Stimulated activated CD8-positive, alpha-beta memory T cell treated with anti-CD3 and anti-CD28 coated beads, Interleukin-15, amount 100 ng/mL, for 48 hours (primary cell): ENCODE measurements at places on chromosomes 1 and 21.

- no peak for DNase-seq
Observed at GRCh38 chr1:40379785-40380452, 6.4 kb downstream of the SMAP2 start.

DNA sequence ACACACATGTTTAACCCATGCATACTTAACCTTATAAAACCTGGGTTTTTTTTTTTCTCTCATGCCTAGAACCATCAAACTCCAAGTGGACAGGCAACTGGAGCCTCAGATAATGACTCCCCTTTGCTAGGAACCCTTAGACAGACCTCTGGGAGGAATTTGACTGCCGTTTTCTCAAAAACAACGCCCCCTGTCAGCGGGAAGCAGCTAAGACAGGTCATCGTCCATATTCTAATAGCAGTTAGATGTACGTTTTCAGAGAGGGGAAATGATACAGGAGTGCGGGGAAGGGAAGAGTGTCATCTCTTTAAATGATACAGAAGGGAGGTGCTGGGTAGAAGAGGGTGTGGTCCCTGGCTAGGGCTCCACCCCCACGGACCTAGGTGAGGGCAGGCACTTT is 34.7 kb downstream of the LRRC3 start:
- DNase-seq, result no peak

DNA sequence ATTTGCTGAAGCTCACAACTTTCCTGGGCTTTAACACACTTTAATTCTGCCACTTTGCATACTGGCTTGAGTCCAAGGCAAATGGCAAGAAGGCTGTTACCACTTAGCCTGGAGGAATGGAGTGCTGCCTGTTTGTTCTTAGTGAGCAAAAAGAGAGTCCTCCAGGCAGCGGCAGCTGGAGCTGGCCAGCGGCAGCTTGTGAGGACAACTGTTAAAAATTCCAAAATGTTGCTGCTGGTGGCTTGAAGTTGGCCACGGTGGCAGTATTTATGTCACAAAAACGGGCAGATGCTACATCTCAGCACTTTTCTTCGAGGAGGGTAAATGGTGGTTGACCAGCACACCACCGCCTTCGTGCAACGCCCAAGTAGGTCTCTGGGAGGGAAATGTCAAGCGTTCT is 27.3 kb downstream of the STPG1 start:
- DNase-seq, result no peak

DNA sequence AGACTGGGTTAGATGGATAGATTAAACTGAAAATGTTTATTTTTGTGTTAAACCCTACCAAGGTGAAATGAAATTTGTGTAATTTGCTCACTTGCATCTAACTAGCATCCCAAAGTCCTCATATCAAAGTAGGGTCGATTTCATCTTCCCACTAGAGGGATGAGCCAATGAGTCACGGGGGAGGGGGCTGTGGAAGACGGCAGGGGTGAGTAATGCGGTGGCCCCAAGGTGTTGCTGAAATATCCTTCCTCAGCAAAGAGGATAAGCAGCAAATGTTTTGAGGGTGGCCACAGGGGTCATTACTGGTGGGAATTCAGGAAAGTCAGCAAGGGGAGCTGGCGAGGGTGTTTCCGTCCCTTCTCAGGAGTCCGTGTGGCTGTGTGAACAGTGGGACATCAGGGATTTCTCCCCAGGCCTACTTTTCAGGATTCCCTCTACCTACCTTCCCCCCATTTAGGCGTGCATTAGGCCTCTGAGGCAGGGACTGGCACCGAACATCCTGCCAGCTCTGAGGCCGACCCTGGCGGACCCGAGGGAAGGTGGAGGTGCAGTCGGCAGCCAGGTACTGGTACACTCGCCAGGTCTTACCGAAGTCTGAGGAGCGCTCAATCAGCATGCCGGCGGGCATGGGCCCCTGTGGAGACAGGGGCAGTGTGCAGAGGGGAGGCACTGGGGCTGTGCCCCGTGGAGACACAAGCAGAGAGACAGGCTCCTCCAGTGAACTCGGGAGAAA is 18.1 kb downstream of the LAMB3 start:
- DNase-seq, result no peak

GRCh38 chr21:23633447-23633940 is 1973.8 kb downstream of the MRPL39 start:
- no peak for DNase-seq

DNA sequence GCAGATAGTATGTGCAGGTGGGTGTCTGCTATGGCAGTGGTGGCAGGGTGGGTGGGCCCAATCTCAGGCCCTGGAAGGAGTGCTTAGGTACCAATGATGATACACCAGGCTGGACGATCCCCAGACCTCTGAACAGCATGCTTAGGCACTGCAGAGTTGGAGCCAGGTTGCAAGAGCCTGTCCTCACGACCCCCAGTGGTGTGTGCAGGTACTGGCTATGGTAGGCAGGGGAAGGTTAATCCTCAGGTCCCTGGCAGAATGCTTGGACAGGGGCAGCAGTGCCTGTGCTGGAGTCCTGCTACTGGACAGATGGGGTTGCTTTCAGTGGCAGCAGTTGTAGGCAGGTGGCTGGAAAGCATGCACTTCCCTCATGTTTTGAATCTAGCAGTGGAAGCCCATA is 100.5 kb upstream of the NEK7 start:
- no peak for DNase-seq

- DNase-seq, result no peak
Observed at GRCh38 chr1:89771991-89772560, 48.8 kb upstream of the LRRC8D start.

DNA sequence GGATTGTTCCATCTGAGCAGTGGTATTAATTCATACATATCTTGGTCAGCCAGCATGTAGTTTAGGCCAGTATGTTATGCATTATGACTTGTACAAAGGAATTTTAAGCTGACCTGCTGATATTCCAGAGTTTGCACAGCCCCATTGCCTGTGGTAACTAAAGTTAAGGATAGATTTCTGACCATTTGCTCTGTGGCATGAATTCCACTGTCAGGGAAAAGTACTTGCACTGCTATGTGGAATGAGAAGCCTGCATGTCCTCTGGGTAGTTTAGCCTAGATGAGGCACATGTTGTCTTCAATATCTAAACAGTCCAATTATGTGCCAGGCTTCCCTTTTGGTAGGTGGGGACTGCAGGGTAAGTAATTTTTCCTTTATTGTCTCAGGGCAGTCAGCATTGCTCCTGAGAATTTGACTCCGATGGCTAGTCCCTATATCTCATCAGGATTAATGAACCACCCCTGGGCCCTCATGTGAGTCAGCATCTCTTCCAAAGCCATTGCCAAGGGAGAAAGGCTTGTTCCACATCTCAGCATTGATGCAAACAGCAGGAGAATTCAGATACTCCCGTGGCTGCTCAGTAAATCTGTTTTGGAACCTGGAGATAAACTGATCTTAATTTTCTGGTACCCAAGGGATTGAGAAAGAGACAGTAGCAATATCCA is 30.2 kb downstream of the NEK7 start:
- no peak for DNase-seq

- DNase-seq, result no peak
Observed at GRCh38 chr21:33197496-33197895, 32.2 kb upstream of the IFNAR2 start.

GRCh38 chr1:208234721-208235120 is 9.5 kb downstream of the PLXNA2 start:
- no peak for DNase-seq

DNA sequence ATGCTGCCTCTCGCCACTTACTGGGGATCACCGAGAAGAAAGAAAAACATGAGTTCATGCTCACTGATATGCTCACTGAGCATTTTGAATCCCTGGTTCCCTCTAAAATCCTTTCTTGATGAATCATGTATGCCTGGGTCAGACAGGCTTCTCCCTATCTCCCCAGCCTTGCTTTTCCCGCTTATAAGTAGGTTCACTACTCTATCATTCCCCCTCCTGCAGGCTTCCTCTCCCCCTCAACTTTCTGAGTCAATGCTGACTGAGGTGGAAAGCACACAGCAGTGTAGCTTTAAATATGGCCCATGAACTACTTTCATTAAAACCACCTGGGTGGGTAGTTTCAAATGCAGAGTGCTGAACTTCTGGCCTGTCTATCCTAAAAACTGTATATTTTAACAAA is 41.7 kb downstream of the FMO4 start:
- no peak for DNase-seq
